ENCODE measurements at places on chromosomes 3 and 15.

DNA sequence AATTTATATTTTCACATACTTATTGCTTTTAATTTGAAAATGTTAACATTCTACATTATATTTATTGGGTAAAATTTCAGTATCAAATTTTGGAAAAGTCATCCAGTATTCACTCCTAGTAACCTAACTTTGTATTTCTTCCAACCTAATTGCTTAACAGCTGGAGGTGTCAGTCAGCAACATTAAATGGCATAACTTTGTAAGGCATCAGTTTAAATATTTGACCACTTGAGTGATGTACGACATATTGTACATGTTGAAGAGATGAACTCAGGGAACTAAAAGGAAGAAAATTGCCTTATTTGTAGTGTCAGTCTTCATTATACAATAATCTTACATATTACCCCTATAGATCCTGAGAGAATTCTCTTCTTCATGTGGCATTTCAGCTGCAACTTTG, 326.8 kb downstream of the NAALADL2 start:
- no peak for DNase-seq

- no peak for DNase-seq
Measured at GRCh38 chr15:91061230-91061629, 38.8 kb upstream of the SV2B start.

- no peak for DNase-seq
Measured at GRCh38 chr3:79960594-79960993, 192.8 kb upstream of the ROBO1 start.

GRCh38 chr3:53973905-53974304, 82.2 kb upstream of the SELENOK start:
- DNase-seq, result no peak

DNA sequence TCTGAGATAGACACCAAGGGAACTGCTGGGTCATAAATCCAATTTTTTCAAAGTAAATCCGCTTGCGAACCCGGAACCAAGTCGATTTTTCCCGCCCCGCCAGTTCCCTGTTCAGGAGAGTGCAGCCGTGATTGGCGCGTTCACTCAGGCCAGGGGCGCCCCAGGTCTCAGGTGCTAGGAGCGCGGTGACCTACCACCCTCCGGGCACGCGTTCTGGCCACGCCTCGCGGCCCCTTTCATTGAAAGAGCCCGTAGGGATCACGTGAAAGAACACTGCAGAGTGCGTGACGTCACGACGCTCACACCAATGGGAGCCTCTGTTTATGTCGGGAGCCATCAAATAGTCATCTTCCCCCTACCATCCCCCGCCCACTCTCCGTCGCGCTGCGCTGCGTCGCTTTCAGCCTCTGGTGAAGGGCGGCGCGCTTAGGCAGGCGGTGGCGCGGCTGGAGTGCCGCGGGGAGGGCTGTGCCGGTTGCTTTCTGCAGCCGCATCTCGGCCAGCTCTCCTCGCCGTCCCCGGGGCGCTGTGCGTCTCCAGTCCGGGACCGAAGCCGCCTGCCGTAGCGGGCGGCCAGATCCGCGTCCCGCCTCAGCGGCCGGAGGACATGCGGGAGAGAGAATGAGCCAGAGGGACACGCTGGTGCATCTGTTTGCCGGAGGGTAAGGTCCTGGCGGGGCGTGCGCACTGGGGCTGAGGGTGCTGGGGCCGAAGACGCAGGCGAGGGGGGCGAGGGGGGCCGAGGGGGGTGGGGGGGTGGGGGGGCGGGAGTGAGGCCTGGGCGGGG, at the start of gene SLC25A36:
SLC25A36 (plus strand) TSS at position 403 of the 787 bp plus-strand sequence; CDS start at position 622, 219 bp downstream.
- DNase-seq, result peak; percentile 92
